A375 (cell line): ENCODE measurements at places on chromosomes 6 and 20. TPM values are rescaled to one million over a fixed set of nuclear protein-coding genes. Genes with fewer than 3 reads are reported as not detected.

The C6orf58 gene
- total RNA-seq: not detected in 2 replicates

The KCNK5 gene
- 7.8 and 10.6 TPM in 2 replicates for total RNA-seq

The EPHA7 gene
- 3.6 and 5.9 TPM in 2 replicates for total RNA-seq

The LTA gene
- not detected in 2 replicates for total RNA-seq
